Lung (tissue), 17 donors: ENCODE measurements at places on chromosomes 16 and 17. TPM values are rescaled to one million over a fixed set of nuclear protein-coding genes. Genes with fewer than 3 reads are reported as not detected.

GRCh38 chr16:3816326-3816725 lies 64.2 kb downstream of the CREBBP start:
- DNase-seq, result no peak

DNA sequence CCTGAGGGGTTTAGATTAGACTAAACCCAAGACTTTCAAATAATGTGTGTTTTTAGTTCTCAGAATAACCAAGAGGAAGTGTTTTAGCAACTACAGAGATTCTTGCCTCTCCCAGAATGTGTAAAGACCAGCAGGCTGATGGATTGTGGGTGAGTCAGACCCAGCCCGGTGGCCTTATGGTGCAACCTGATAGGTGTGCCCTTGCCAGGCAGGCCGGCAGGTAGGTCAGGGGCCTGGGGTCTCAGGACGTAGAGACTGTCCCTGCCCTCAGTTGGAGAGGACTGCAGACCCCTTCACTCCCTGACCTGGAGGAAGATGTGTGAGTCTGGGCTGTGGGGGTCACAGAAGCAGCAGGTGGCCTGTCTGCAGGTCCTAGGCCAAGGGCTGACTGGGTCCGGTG lies 47.2 kb upstream of the ACSF3 start:
- DNase-seq, result no peak

The CCL18 gene
- 41.0 TPM for total RNA-seq

The CACNA1G gene
- total RNA-seq, result 3.6 TPM

The KRTAP17-1 gene
- not detected for total RNA-seq

The LITAFD gene
- total RNA-seq, result not detected
